ENCODE measurements at places on chromosomes 6 and 20. TPM values are rescaled to one million over a fixed set of nuclear protein-coding genes. Genes with fewer than 3 reads are reported as not detected.

EPB41L1 gene
- not detected for polyA plus RNA-seq

OVOL2 gene
- polyA plus RNA-seq, result not detected

TCP11 gene
- polyA plus RNA-seq, result not detected

SNX9 gene
- 51.5 TPM for polyA plus RNA-seq

ZC3H12D gene
- polyA plus RNA-seq, result 1.8 TPM

THBD gene
- polyA plus RNA-seq, result not detected

SEMG2 gene
- polyA plus RNA-seq, result not detected

SLC35F1 gene
- polyA plus RNA-seq, result not detected

TMC2 gene
- polyA plus RNA-seq, result not detected

RAB22A gene
- polyA plus RNA-seq, result 12.2 TPM

DNAH8 gene
- not detected for polyA plus RNA-seq

NKAPL gene
- 0.21 TPM for polyA plus RNA-seq

AGER gene
- not detected for polyA plus RNA-seq

FLRT3 gene
- not detected for polyA plus RNA-seq

CGA gene
- polyA plus RNA-seq, result not detected

SRSF12 gene
- 0.05 TPM for polyA plus RNA-seq

LIME1 gene
- polyA plus RNA-seq, result 366 TPM

MAP1LC3A gene
- polyA plus RNA-seq, result 1.7 TPM

MDFI gene
- polyA plus RNA-seq, result not detected

CST4 gene
- polyA plus RNA-seq, result not detected

SSTR4 gene
- not detected for polyA plus RNA-seq

CASS4 gene
- 6.8 TPM for polyA plus RNA-seq

ZNF165 gene
- 1.6 TPM for polyA plus RNA-seq

MMP24 gene
- polyA plus RNA-seq, result 0.08 TPM

BTNL2 gene
- polyA plus RNA-seq, result not detected

CALHM5 gene
- polyA plus RNA-seq, result not detected

TJAP1 gene
- polyA plus RNA-seq, result 8.2 TPM

AARS2 gene
- polyA plus RNA-seq, result 13.1 TPM

C6orf62 gene
- 102 TPM for polyA plus RNA-seq

VIP gene
- polyA plus RNA-seq, result not detected

C20orf202 gene
- not detected for polyA plus RNA-seq

COL11A2 gene
- polyA plus RNA-seq, result not detected

SIGLEC1 gene
- polyA plus RNA-seq, result not detected

SCRT2 gene
- polyA plus RNA-seq, result not detected

TTLL9 gene
- polyA plus RNA-seq, result not detected

INSM1 gene
- not detected for polyA plus RNA-seq

EDEM2 gene
- 38.4 TPM for polyA plus RNA-seq

Measured in naive thymus-derived CD4-positive, alpha-beta T cell (primary cell).